ENCODE measurements at places on chromosomes 11 and 22. TPM values are rescaled to one million over a fixed set of nuclear protein-coding genes. Genes with fewer than 3 reads are reported as not detected.
A peak's percentile ranks its signal among the peaks of the same experiment; 100 is the strongest.

GRCh38 chr11:102955624-102956023 is at the start of gene MMP13:
MMP13 (minus strand) TSS chr11:102955732; CDS start chr11:102955705, 27 bp downstream.
- DNase-seq: no peak

The TMEM86A gene
- total RNA-seq: 0.32 TPM

DNA sequence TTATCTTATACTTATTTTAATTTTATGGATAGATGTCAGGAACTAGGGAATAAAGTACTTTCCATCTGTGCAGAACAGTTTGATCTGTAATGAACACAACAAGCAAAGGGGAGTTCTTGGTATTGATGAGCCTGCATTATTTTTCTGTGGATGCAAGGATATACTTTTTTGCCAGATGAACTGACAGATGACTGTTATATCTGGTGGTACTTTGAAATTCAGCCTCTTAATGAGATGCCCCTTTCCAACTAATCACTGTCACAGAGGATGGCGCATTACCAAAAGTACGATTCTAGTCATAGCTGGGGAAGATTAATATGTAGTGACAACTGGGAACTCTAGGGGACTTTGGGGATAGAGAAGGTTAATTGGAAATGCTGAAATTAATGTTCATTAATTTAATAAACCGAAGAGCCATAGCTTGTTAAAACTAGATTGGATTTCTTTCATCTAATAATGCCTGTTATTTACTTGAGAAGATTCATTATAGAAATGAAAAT is 603.4 kb upstream of the CNTN5 start:
- DNase-seq: no peak

The OR6T1 gene
- not detected for total RNA-seq

DNA sequence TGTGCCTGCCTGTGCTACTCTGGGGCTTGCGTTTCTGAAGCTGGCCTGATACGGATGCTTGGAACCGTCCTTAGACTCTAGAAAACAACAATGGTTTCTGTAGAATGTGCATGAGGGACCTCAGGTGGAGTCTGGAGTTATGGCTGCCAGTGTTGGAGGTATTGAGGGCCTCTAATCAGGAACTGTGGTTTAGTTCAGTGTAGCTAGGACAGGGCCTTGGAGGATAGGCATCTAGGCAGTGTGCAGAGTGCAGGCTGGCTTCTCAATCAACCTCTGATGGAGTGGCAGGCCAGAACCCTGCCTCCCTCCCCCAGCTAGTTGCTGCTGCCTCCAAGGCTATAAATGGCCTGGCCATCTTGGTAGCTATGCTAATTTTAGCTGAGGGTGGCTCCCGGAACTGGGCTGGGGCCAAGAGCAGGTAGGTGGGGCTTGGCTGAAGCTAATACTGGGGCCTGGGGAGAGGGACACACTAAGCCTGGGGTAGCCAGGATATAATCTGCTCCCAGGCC is 4.0 kb downstream of the STIM1 start:
- DNase-seq: no peak

The CHEK2 gene
- 17.4 TPM for total RNA-seq

GRCh38 chr11:34051349-34052035 is at the start of gene CAPRIN1:
CAPRIN1 (plus strand) TSS chr11:34051731; CDS start chr11:34052421, 690 bp downstream.
- peak; percentile 89 for DNase-seq

The ANKK1 gene
- total RNA-seq: not detected

All from fibroblast of villous mesenchyme (primary cell).